ENCODE measurements at places on chromosomes 2 and 18. TPM values are rescaled to one million over a fixed set of nuclear protein-coding genes. Genes with fewer than 3 reads are reported as not detected.

Gene SPR
- total RNA-seq, result 3.4 TPM

Gene PDK1
- 34.9 TPM for total RNA-seq

Gene PRADC1
- total RNA-seq, result 13.0 TPM

Gene PHOSPHO2
- 2.6 TPM for total RNA-seq

Gene BCL2L11
- total RNA-seq, result 19.2 TPM

Gene DTNA
- total RNA-seq, result not detected

Gene ALK
- total RNA-seq, result not detected

Gene ATP6V1C2
- total RNA-seq, result not detected

Gene LINC00305
- not detected for total RNA-seq

Gene MSGN1
- total RNA-seq, result not detected

DNA sequence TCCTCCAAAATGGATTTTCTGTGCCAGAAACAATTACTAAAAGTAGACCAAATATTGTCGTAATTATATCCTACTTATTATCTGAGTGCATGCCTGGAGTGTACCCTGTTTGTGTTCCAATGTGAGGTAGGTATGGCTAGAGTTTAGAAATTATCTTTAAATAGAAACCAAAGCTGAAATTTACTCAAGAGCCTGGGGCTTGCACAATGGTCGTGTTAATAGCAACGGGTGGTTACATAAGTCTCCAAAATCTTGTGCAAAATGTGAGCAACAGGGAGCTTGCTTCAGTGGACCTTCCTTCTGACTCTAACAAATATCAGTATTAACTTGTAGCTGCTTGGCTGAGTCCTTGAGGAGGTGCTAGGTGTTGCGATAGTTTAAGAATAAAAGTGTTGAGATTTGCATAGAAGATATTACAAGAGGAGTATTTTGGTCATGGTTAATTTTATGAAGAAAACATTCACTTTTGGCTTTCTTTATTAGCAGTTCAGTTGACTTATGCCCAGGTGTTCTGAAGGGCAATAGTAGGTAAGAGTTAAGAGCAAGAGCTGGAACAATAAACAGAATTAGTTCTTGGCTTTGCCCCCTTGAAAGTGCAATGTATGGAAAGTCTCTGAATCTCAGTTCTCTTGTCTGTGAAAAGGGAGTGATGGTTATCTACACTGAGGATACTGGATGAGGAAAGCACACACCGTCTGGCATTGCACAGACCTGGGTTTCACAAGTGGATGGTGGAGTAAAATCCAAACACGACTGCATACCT lies 4.6 kb downstream of the CXCR4 start:
- no peak for DNase-seq

GRCh38 chr18:58313491-58314032 lies 269.5 kb downstream of the NEDD4L start:
- DNase-seq, result no peak

GRCh38 chr2:11862049-11862448 lies 115.6 kb downstream of the LPIN1 start:
- no peak for DNase-seq

DNA sequence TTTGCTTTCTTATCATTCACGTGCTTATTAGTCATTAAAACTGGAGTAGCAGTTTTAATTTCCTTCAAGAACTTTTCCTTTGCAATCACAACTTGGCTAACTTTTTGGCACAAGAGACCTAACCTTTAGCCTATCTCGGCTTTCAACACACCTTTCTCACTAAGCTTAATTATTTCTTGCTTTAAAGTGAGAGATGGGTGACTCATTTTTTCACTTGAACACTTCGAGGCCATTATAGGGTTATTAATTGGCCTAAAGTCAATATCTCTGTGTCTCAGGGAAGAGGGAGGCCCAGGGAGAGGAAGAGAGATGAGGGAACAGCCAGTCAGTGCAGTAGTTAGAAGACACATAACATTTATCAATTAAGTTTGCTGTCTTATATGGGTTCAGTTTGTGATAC lies 289.8 kb downstream of the RBM43 start:
- DNase-seq, result no peak

DNA sequence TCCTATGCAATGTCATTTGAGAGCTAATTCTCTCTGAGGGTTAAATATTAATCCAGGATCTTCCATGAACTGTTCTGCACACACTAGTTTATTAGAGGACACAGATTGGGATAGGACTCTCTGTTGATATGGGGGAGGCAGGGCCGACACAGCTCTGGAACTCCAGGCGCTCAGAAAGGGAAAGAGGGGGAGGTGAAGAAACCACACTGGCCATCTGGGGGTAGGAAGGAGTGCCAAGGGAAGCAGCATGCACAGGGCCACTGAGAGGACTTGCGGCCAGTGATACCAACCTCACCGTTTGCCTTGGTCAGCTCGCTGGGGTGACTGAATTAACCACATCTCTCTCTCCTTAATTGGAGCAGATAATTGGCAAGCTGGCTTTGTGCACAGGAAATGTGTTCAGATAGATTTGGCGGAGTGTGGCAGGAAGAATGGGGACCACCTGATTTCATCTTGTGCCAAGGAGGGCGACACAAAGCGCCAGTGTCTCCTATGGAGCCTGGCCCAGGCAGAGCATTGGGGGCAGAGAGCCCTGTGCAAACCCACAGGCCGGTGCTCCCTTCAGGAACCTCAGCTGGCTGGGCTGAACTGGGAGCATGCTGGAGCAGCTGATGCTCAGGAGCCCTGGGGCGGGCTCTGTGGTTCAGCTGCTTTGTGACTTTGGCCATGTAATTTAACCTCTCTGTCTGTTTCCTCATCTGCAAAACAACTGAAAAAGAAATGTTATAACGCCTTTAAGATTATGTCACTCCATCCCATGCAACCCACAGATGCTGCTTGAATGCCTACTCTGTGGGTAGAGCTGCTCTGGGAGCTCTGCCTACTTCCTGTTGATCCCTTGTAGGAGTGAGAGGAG lies 114.7 kb upstream of the STON1 start:
- no peak for DNase-seq

- DNase-seq, result no peak
Observed at GRCh38 chr2:139992078-139992477, 1211.9 kb upstream of the NXPH2 start.

GRCh38 chr18:75784390-75784789 lies 356.9 kb upstream of the SMIM21 start:
- no peak for DNase-seq

GRCh38 chr18:55343396-55344073 lies 244.5 kb downstream of the TCF4 start:
- no peak for DNase-seq

- DNase-seq, result peak; percentile 71
Observed at GRCh38 chr18:811892-812375, at the start of gene YES1. TSS of gene YES1 (minus strand) at chr18:812242. CDS start at chr18:756827, 55,415 bp downstream.

- DNase-seq, result no peak
Observed at GRCh38 chr2:170505631-170506275, 209.4 kb upstream of the SP5 start.

DNA sequence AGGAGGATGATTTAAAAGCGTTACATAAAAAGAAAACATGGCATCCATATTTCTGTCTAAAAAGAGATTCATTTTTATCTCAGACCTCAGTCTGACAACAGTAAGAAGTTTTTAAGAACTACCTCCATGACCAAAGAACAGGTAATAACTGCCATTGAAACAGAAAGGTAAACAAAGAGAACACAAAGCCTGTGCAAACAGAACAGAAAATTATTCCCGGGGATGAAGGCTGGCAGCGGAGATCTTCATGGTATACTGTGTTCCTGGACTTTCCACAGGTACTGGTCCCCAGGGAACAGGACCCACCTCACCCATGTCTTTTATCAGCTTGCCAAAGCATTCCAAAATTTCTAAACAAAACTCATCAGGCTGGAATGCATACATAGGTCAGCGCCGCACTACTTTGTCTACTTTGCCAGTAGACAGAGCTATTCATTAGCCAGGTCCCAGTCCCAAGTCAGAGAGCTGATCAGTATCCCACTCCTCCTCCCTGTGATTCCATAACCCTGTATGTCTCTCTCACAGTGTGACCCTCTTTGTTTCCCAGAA lies 277.3 kb downstream of the MBD2 start:
- DNase-seq, result no peak

GRCh38 chr18:74183130-74183529 lies 34.8 kb downstream of the TIMM21 start:
- no peak for DNase-seq

- DNase-seq, result no peak
Observed at GRCh38 chr2:219642069-219642454, 14.6 kb downstream of the SLC4A3 start.

DNA sequence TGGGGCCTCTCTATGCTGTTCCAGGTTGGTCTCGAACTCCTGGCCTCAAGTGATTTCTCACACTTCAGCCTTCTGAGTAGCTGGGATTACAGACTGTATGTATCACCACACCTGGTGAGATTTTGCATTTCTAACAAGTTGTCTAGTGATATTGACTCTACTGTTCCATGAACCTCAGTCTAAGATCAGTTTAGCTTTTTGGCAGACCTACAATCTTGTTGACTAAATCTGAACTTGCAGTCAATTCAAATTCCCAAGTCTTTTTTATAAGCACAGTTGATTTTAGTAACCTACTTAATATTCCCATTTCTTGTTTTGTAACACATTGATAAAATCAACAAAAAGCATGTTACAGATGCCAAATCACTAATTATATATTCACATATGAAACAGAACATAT lies 266.1 kb upstream of the CYP26B1 start:
- no peak for DNase-seq

DNA sequence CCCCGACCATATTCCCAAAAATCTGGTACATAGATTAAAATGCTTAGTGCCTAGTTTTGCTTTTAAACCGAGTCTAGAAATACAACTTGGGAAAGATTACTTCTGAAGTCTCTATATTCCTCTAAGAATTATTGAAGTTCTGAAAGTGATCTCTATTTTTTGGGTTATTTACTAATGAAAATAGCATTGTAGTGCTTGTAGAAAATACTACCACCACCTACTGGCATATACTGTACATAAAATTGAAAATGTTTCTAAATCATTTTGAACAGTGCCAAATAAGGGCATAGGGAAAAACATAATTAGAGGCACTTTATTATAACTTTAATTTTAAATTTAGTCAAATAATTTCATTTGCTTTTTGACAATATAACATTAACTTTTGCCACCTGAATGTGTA lies 1399.6 kb upstream of the ZEB2 start:
- no peak for DNase-seq

DNA sequence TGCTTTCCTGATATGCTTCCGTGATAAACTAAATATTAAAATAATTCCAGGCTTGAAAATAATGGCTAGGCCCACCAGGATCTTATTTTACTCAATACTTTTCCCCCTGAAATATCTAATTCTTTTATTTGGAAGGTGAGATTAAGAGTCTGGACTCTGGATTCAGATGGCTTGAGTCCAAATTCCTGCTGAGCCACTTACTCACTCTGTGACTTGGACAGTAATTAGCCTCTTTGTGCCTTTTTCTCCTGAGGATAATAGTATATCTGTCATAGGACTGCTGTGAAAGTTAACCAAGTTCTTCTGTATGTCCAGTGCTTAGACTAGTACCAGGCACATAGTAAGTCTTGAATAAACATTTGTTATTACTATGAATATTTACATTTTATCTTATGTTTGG lies 127.3 kb upstream of the ERBB4 start:
- DNase-seq, result no peak

DNA sequence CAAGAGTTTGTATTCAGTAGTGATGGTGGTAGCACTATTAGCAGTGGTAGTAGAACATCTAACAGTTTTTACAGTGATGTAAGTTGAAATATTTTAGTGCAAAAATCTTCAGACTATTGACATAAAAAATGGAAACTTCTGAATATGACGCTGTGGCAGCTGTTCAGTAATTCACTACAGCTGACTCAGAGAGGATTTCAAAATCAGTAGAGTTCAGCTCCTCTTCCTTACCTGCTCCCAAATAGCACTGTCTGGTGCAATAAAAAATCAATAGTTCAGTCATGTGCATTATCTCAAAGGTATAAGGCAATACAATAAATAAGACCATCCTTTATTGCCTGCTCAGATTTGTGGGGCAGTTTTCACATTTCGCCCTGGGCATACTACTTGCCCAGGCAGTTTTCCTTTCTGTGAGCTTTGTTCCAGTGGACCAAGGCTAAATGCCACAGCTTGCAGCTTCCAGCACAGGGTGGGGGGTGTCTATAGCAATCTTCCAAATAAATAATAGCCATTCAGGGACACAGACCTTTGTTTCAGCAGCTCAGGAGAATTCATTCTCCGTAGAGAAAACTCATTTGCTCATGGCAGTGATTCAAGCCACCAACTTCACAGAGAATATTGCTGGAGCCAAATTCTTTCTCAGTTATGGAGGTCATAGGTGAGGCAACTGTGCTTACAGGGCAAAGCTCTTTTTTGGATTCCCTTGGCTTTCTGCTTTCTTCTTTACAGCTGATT lies 33.9 kb upstream of the GORASP2 start:
- no peak for DNase-seq

DNA sequence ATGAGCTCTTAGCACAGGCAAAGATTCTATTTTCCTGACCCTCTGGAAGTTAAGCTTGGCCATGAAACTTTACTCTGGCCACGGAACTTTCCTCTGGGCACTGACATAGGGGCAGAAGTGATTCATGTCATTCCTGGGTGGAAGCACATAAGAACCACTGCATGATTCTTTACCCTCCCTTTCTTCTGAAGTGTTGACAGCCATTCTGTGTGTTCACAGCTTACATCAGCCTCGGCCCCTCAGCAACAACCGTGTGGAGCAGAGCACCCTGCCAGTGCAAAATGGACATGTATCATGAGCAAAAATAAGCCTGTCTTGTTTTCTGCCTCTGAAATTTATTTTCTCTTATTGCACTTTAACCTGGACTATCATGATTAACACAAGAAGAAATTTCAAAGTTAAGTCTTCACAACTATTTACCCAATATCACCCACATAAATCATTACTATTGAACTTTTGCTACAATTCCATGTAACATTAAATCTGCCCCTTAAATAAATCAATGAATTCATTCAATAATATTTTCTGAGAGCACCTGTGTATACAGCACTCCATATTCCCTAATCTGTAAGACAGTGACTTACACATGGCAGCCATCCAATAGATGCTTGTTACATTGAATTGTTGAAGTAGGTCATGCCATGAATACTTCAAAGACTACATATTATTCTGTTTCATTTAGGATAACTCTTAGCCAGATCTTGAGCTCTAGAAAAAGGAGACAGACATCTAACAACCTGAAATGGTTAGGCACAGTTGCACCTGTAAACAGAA lies 531.9 kb downstream of the IRS1 start:
- no peak for DNase-seq

- no peak for DNase-seq
Observed at GRCh38 chr2:217468042-217468830, 534.6 kb downstream of the TNS1 start.

GRCh38 chr2:239898292-239898925 lies 126.7 kb downstream of the NDUFA10 start:
- no peak for DNase-seq

GRCh38 chr2:14634489-14635390 lies 2.2 kb downstream of the LRATD1 start:
- DNase-seq, result no peak

Measured in natural killer cell treated with Interleukin-12 subunit alpha and Interleukin-12 subunit beta and Interleukin-15 and Interleukin-18, amount 100 ng/mL, for 72 hours (primary cell).